ENCODE measurements at places on chromosomes 6 and 20. TPM values are rescaled to one million over a fixed set of nuclear protein-coding genes. Genes with fewer than 3 reads are reported as not detected.
A peak's percentile ranks its signal among the peaks of the same experiment; 100 is the strongest.

- peak; percentile 5 for DNase-seq
These were observed 26.0 kb upstream of the PLAGL1 start for GRCh38 chr6:144033816-144034735.

DNA sequence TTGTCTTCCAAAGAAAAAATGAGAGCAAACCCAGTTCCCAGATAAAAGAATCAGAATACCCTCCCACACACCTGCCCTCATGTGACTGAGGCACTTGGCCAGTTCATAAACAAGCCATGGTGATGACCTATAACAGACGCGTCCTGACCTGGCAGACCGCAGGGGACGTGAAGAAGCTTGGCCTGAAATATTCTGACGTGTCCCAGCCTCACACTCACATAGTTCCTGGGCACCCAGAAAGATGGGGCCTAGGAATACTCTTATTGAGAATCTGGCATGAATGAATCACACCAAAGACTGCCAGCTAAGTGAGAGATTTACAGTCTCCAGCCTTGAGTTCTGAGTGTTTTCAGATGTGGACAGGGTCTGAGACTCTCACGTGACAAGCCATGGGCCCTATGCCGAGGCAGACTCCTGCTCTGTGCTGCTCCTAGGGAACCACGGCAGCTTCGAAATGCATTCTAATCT lies 17.2 kb upstream of the MAP3K4 start:
- peak; percentile 64 for DNase-seq

DNA sequence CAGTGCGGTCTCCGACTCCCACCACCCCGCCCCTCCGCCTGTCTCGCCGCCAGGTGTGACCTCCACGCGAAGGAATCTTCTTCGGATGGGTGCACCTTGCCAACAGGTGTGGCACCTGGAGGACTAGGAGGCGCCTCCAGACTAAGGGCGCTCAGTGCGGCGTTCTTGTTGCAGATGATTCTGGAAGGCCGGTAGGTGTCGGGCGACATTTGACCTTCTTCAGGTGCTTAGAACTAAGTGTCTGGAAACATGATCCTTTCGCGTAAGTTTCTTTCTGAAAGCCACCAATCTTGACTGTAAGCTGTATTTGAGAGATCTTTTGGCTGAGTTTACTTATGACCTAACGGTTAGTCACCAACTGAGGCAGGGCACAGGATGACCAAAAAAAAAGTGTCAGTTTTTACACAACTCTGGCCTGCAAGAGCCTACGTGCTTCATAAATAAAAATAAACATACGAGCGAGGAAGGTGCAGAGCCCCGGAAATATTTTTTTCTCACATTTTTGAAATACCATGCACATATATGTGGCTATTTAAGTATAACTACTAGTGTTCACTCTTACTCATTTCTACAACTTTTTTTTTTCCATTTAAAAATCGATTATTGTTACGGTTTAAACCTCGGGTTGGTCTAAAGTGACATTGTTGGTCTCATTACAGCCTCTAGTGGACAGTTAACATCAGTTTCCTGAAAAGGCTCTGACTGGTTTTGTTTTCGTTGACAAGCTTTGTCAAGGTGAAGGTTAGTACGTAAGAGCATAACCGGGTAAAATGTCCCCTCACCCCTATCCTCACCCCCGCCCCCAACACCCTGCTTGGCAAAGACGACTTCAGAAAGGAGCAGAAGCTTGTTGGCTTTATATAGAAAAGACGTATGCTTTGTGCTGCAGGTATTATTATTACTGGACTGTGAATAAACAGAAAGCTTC lies 1.6 kb upstream of the ATXN1 start:
- DNase-seq = peak; percentile 61

- DNase-seq = no peak
These were observed 2.4 kb upstream of the GNMT start for GRCh38 chr6:42958125-42958524.

CYP21A2 gene
- total RNA-seq = 0.05 TPM

OR2B6 gene
- not detected for total RNA-seq

CALHM5 gene
- 3.8 TPM for total RNA-seq

DNA sequence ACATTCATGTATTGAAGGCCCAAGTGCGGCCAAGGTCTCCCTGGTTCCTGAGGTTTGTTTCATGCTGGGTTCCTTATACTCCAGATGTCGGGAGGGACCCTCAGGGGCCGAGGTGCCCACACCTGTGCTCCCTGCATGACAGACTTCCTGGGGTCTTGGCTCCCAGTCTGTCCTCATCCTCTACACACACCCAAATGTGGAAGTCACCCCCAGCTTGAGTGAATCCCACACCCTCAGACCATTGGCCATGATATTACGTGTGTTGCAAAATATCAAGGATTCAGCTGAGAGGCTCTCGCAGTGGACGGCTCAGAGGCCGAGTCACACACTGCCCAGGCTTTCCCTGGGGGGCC lies 82.2 kb upstream of the DUSP22 start:
- no peak for DNase-seq

- peak; percentile 94 for DNase-seq
These were observed 62.6 kb downstream of the FAM50B start for GRCh38 chr6:3911614-3912336.

DACT2 gene
- not detected for total RNA-seq

ADGRG6 gene
- 25.0 TPM for total RNA-seq
